Sciatic nerve (tissue), 2 donors: ENCODE measurements at places on chromosomes 7 and 10. TPM values are rescaled to one million over a fixed set of nuclear protein-coding genes. Genes with fewer than 3 reads are reported as not detected.

DNA sequence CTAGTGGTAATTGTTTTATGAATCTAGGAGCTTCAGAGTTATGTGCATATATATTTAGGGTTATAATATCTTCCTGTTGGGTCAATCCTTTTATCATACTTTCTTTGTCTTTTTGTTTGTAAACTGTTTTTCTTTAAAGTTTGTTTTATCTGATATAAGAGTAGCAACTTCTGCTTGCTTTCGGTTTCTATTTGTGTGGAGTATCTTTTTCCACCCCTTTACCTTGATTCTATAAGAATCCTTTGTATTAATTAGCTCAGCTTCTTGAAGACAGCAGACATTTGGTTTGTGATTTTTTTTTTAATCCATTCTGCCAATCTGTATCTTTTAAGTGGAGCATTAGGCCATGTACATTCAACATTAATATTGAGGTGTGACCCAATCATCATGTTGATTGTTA, 9.3 kb downstream of the CASP7 start:
- no peak for DNase-seq

- no peak for DNase-seq
These were observed 156.1 kb upstream of the PLXNA4 start for GRCh38 chr7:132732321-132732865.

GRCh38 chr7:2968176-2968575, 75.5 kb downstream of the CARD11 start:
- DNase-seq: peak; percentile 6

- no peak for DNase-seq
These were observed 14.3 kb downstream of the GTPBP4 start for GRCh38 chr10:1002425-1003006.

The CTAGE4 gene
- 2.3 TPM for total RNA-seq

GRCh38 chr7:127652333-127653248, 597 bp downstream of the SND1 start:
- DNase-seq: no peak

DNA sequence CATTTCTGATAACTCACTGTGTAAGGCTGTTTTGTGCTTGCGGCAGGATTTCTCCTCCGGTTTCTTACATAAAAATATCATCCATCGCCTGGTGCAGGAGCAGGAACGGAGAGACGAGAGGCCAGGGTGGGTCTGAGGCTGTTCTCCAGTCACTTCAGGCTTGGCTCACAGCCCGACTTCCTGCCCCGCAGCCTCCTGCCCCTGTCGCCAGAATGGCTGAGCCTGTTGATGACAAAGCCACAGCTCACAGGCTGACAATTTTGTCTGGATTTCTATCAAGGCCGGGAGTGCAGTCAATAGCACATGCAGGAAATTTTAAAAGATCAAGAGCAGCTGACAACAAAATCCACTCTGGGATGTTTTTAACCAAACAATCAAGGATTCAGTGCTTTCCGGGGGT, 229.7 kb upstream of the ZNF32 start:
- DNase-seq: peak; percentile 60

DNA sequence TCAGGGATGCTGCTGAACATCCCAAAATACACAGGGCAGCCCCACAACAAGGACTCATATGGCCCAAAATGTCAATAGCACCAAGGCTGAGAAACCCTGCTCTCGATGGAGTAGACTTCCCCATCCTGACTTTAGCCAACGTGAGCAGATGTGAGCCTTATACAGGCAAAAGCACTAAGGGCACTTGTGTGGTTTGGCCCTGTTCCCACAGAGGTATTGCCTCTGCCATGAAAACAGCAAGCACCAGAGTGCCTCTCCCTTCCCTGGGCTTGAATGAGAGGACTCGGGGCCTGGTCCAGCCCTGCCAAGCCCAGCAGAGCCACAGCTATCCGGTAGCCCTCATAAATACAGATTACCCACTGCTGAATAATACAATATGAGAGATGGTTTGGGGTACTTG, 47.5 kb downstream of the ACSM6 start:
- no peak for DNase-seq

The SFTPA1 gene
- total RNA-seq: 6.3 TPM

DNA sequence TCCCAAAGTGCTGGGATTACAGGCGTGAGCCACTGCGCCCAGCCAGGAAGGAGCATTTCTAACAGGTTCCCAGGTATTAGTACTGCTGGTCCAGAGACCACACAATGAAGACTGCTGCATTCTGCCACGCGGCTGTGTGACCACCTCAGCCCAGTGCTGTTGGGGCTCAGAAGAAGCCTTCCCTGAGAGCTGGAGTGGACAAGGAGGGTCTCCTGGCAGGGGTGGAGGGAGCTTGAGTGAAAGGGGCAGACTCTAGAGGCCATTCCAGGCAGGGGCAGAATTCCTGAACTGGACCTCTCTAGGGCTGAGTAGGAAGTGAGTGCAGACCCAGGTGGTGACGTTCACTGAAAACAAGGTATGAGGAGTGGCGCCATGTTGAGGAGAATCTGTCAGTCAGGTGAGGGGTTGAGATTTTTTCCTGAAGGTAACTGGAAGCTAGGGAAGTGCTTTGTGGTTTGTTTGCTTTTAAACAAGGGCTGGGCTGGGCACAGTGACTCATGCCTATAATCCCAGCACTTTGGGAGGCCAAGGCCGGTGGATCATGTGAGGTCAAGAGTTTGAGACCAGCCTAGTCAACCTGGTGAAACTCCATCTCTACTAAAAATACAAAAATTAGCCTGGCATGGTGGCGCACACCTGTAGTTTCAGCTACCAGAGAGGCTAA, 67.6 kb downstream of the TACC2 start:
- DNase-seq: no peak

- DNase-seq: no peak
These were observed 86.0 kb downstream of the BUB3 start for GRCh38 chr10:123240250-123240649.

- DNase-seq: no peak
These were observed 92.4 kb downstream of the HYCC1 start for GRCh38 chr7:22921386-22922086.

The GOLGA7B gene
- total RNA-seq: 4.6 TPM

DNA sequence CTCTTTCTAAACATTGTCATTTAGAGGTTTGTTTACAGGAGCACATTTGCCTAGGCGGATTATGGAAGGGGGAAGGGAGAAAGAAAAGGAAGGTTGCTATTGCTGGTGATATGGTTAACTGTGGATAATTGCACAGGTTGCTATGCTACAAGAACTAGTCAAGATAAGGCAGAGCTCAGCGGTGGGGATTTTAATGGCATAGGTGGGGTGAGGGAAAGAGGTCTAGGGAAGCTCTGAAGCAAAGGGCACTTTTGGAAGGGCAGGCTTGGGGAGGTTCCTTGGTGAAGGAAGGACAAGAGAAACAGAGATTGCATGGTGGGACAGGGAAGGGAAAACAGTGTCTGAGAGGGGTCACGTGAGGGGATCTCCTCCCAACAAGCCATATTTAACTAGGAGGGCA, 19.5 kb downstream of the HYAL4 start:
- DNase-seq: no peak

The PSTK gene
- total RNA-seq: 5.4 TPM

- DNase-seq: no peak
These were observed 3.1 kb downstream of the STRA8 start for GRCh38 chr7:135236727-135237126.

- no peak for DNase-seq
These were observed 15.1 kb downstream of the VCL start for GRCh38 chr10:74013004-74013403.

GRCh38 chr10:35532141-35532540, 73.0 kb upstream of the GJD4 start:
- DNase-seq: no peak

The SPDYE18 gene
- 1.5 TPM for total RNA-seq

DNA sequence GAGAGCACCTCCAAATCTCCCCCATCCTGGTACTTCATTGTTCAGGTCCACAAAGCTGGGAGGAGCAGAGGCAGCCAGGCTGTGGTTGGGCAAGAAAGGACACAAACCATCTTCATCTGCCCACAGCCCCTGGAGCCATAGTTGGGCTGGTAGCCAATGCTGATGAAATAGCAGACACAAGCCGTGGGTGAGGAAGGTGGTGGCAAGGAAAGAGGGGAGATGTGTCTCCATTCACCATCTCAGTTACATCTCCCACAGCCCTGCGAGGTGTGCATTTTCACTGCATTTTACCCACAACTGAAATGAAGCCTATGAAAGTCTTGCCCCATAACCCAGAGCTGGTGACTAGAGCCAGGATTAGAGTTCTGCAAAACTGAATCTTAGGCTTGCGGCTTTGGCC, 35.0 kb downstream of the PIK3AP1 start:
- no peak for DNase-seq

GRCh38 chr7:116185956-116186355, 24.4 kb upstream of the TES start:
- DNase-seq: no peak

DNA sequence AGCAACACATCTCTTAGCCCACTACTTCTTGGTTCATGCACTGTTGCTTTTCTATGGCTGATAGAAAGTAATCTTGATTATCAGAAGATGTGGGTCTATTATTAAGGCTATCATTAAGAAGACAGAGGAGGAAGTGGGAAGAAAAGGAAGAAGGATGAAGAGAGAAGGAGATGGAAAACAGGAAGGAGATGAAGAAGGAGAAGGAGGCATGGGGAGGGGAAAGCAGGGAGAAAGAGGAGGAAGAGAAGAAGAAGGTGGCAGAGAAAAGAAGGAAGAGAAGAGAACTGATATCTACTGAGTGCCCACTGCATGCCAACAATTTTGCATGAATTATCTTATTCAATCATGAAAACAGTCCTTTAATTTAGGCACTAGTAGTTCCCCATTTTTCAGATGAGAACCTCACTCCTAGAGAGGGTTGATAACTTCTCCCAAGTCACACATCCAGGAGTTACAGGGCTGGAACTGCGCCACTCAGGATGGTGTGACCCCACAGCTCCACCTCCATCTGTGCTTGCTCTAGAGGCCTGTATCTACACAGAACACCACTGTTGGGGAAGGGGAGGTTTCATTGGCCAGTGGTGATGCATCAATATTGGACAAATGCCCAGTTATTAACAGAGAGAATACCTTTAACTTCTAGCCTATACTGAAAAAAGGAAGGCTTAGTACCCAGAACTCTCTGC, 147.4 kb downstream of the CXCL12 start:
- DNase-seq: no peak

The TRIL gene
- total RNA-seq: 9.7 TPM

DNA sequence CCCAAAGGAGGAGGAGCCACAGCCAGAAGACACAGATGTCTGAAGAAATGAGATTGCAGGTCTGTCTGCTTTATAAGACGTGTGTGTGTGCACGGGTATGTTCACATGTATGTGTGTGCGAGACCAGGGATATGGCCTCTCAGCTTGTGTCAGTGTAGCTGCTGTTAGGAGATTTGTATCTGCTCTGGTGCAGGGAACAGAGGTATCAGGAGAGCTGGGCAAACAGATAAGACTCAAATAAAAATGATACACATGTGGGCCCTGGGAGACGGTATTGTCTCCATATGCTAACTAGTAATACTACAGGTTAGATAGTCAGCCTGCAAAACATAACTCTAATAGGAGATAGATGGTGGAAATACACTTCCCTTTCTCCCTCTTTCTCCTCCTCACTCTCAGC, 161.0 kb downstream of the PLXNA4 start:
- DNase-seq: no peak

The CDHR1 gene
- 2.0 TPM for total RNA-seq

The INSYN2A gene
- not detected for total RNA-seq

DNA sequence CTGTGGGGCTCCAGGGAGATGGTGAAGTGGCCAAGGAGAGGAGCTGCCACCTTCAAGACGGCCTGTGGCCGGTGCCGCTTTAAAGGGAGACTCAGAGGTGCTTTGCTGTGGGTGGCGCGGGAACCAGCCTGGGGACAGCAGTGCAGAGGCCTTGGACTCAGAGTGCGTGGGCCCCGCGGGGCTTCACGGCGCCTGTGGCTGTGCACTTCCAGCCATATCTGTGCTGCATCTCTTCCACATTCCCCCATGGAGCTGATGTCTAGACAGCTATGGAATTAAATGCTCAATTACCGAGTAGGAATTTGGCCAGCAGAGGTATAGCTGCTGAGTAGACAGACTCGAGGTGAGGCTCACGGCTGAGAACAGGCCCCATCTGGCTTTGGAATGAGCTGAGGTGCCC, 41.7 kb downstream of the HTRA1 start:
- peak; percentile 35 for DNase-seq

GRCh38 chr7:91181949-91182348, 82.3 kb upstream of the FZD1 start:
- DNase-seq: no peak

GRCh38 chr7:28509251-28510025, 97.1 kb downstream of the CREB5 start:
- no peak for DNase-seq

The CPA4 gene
- 2.3 TPM for total RNA-seq

DNA sequence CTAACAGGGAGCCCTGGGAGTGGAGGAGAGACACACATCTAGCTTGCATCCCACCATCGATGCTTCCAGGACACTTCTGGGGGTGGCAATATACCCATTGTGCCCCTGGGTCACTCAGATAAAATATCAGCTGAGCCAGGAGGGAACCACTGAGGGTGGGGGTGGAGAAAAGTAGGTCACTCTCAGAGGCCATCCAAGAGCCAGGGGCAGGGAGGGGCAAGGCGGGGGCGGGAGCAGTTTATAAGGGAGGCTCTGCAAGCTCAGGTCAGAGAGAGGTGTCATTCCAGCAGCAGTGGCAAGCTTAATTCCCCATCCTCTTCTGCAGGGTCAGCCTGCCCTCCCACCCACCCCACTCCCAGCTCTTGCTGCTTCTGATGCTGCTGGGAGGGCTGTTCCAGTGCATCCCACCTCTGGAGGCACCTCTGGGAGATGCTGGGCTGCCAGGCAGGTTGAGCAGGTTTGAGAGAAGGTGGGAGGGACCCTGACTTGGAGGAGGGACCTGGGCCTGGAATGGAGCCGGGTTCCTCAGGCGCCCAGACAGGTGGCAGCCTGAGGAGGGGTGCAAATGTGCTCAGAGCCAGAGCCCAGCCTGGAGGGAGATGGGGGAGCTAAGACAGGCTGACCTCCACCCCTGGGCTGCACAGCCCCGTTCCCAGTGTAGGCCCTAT, 20.1 kb upstream of the TLX1 start:
- DNase-seq: no peak

DNA sequence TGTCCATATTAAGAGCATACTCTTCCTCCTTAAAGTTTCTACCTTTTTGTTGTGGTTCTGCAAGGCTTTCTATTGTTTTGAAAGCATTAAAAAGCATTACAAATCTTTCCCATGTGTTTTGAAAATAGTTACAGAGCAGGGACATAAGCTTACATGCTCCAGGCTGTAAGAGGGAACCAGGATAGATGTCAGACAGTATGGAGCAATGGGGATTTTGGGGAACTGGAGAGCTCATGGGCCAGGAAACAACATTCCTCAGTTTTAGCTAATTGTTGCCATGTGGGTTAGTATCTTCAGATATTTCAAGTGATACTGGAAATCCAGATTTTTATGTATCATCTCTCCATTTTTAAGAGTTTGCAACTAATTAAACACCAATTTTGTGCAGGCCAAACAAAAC, 3.5 kb downstream of the MDFIC start:
- no peak for DNase-seq

GRCh38 chr7:147541261-147541660, 1049.3 kb upstream of the C7orf33 start:
- DNase-seq: no peak

DNA sequence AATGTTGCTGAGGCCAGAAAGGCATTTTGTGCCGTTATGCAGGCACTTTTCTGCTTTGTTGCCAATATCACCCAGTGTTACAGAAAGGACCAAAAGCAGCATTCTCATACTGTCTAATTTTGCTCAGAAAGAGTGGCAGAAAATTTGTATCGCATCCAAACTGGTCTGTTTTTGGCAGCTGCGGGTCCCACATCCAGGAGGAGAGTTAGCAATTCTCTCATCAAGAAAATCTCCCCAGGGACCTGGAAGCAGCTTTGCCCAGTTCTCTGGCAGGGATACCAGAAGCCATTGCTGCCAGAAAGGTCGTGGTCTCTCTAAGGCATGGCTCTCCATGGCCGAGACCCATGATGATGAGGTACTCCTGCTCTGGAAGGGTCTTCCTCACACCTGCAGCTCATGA, 489.2 kb upstream of the ZMIZ1 start:
- DNase-seq: no peak

The LRRC18 gene
- not detected for total RNA-seq
